ENCODE measurements at places on chromosomes 16 and 17.

DNA sequence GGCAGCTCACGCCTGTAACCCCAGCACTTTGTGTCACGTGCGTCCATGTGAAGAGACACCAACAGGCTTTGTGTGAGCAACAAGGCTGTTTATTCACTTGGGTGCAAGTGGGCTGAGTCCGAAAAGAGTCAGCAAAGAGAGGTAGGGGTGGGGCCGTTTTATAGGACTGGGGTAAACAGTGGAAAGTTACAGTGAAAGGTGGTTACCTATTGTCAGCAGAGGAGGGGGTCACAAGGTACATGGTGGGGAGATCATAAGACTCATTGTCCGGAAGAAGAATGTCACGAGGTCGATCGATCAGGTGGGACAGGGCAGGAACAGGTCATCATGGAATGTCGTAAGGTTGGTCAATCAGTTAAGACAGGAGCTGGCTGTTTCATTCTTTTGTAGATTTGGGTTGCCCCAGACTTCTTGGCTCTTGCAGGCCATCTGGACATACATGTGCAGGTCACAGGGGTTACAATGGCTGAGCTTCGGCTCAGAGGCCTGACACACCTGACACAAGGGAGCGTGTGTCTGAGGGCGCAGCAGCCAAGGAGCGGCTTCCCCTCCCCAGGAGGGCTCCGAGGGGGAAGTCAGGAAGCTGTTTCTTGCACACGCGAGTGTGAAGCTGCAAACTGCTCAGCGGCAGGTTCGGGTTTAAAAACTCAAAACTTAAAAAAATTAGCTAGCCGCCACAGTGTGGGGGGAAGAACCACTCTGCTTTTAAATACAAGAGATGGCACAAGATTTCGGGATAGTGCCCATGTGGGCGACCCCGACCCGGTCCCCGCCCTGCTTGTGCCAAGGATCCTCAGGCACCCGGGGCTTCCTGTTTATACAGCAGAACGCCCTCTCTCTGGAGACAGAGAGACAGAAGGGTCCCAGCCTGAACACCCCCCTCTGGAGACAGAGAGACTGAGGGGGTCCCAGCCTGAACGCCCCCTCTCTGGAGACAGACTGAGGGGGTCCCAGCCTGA, 12.4 kb upstream of the TEX19 start:
- DNase-seq: no peak

DNA sequence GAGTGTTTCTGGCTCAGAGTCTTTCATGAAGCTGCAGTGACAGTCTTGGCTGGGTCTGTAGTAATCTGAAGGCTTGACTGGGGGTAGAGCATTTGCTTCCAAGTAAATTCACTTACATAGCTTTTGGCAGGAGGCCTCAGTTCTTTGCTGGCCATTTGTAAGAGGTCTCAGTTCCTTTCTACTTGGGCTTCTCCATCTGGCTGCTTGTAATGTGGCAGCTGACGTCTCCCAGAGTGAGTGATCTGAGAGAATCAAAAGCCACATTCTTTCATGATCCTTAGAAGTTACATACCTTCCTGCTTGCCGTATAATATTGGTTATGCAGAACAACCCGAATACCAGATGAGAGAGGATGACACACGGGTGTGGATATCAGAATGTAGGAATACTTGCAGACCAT, 39.8 kb downstream of the NF1 start:
- DNase-seq: no peak

- no peak for DNase-seq
These were observed 12.1 kb downstream of the CMTM3 start for GRCh38 chr16:66616592-66616991.

DNA sequence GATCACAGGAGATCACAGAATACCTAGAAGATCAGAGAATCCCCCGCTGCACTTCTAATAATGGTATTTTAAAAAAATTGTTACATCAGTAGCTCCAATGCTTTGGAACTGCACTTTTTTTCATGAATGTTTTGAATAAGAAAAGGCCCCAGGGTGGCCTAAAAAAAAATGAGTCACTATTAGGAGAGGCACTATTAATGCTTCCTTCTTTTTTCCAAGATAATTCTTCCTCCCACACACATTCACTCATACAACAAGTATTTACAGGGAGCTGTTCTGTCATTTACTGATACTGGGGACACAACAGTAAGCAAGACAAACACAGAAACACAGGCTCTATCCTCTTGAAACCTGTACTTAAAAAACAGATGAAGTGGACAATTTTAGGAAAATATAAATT, 675 bp upstream of the PDZD9 start:
- no peak for DNase-seq

Data from progenitor cell of endocrine pancreas (in vitro differentiated cells).